ENCODE measurements at places on chromosomes 5 and 9.

DNA sequence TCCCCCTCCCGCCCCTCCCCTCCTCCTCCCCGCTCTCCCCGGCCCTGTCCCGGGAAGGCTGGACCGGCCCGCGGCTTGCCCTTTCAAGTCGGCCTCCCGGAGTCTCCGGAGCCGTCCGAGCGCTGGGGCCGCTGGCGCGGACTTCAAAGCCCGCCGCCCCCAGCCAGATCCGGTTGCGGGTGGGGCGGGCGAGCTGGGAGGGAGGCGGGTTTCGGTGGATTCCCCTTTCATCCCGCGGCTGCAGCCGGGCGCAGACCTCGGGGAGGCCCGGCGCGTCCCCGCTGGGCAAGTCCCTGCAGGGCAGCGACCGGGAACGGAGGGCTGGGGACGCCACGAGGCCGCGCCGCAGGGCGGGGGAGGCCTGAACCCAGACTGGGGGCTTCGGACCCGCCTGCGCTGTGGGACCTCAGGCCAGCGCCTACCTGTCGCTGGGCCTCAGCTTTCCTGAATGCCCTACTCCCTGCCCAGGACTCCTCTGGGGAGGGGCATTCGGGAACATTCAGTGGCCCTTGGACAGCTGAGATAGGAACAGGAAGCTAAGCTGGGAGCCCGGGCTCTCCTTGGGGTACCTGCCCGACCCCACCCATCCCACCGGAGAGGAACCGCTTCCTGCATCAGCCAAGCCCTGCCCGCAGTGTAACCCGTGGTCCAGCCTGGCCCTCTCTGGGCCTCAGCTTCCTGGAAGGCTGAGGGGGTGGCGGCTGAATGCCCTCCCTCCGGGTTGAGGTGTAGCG, 23.4 kb downstream of the C9orf50 start:
- DNase-seq, result no peak

- DNase-seq, result no peak
Measured at GRCh38 chr9:131001990-131002389, 7.0 kb upstream of the LAMC3 start.

DNA sequence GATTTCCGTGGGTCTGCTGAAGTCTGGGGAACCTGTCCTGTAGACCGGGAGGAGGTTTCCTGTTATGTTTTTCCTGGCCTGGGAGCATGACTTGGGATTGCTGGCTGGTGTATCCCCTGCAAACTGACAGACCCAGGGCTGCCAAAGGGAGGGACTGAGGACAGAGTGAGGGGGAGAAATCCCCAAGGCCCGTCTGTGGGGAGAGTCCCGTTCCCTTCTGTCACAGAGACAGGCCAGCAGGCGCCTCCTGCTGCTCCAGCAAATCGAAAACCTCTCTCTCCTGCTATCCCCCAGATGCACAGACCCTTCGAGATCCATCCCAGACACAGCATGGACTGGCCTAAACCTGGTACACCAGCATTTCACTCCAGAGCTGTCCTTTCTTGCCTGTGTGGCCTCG, 56.2 kb upstream of the ALDH1B1 start:
- DNase-seq, result no peak

- no peak for DNase-seq
Measured at GRCh38 chr5:150159741-150160179, 4.1 kb upstream of the PDGFRB start.

DNA sequence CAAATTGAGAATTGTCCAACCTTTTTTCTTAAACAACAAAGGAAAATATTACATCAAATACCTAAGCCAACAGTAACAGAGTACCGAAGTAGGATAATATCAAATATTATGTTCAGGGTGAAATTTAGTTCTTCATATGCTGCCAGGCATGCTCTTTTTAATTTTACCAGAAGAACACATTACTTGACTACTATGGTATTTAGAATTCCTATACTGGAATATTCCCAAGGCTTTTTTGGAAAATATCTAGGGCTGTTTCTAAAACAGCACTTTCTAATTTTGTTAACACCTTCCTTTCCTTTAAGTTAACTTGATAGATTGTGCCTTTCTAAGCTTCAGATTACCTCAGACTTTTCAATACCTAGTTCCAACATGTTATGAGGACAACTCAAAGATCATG, 48.7 kb downstream of the MARCHF3 start:
- DNase-seq, result no peak
